Lower leg skin (tissue), 4 donors: ENCODE measurements at places on chromosomes 6 and 20.

- DNase-seq = no peak
Observed at GRCh38 chr20:51636123-51636522, 93.6 kb upstream of the NFATC2 start.

GRCh38 chr6:55524441-55524840 lies 54.6 kb downstream of the HMGCLL1 start:
- DNase-seq = no peak

DNA sequence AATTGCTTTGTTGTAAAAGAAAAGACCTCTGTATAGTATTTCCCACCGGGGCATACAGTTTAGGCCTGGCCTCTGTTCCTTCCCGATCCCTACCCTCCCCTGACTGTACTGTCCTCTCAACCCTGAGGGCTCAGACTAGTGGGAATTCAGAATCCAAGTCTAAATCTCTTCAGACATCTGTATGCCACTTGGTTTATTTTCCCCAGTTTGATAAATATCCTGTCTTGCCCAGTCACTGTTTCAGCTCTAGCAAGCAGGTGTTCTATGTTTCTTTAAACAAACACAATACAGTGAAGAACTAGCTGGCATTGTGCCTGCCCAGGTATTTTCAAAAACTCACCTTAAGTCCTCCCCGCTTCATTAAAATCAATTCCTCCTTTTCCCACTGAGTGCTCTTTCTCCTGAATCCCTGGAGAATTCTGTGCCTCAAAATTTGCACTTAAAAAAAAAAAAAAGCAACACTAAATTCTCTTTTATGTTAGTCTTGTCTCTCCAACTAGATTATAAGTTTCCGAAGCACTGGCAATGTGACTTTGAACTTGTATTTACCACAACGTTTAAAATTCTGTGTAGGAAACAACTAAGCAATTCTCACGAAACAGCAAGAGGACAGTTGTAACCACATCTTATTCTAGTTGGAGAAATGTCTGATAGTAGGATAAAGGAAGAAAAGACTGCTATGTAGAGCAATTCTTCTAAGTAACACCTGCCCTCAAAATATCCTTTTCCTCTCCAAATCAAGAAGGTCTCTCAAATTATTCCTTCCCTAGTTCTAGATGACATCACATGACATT lies 112.0 kb upstream of the CARMIL1 start:
- no peak for DNase-seq

DNA sequence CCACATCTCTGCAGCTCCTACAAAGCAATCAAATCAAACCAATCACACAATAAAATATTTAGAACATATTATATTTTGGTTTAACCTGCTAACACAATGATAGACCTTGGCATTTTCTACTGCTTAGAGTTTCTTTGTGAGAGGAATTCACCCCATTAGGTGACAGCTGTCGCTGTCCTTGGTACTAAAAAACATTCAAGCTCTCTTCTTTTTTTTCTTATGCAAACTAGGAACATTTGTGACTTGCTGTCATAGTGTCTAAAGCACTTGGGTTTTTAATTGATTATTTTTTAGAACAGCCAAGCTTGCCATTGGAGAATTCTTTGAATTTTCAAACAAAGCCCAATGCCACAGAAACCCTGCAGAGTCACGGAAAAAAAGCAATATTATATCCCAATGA lies 46.4 kb downstream of the CNR1 start:
- DNase-seq = no peak

DNA sequence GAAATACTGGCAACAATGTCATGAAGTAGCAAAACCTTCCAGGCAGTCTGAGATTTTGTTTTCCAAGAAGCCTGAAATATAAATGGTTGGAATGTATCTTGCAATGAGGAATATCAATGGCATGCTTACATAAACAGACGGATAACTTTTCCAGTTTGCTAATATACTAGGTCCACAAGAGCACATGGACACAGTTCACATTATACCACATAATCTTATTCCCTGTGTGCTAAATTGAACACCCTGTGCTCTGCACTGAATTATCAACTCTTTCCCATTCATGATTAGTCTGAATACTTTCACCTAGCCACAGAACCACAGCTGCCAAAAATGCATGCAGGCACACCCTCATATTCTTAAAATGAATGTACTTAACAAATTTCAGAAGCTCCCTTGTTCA lies 274.3 kb downstream of the COL12A1 start:
- no peak for DNase-seq

DNA sequence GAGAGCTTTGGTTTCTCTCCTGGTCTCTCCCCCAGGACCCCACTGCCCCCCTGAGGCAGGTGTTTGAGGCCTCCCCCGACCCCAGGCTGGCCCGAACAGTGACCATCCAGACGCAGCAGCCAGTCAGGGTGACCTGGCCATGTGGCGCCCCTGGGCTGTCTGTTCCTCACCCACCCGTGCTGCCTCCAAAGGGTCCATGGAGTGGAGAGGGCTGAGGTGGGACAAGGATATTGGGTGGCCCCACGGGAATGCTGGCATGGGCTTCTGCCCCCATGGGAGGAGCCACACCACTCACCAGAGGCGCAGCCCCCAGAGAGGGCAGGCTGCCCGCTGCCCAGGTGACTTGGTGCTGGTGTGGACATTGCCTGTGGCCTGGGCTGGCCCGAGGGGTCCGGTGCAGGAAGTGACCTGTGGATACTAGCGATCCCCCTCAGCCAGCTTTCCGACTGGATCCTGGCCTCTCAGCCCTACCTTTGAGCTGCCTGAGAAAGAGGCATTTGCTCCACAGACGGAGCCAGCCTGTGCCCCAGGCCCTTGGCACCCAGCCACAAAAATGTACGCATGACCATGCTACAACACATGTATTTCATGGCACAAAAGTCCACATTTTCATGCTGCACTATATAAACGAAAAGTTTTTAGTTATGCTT lies 50.8 kb downstream of the BCAS4 start:
- DNase-seq = no peak

GRCh38 chr20:53681352-53682212 lies 87.9 kb upstream of the ZNF217 start:
- DNase-seq = peak; percentile 20

GRCh38 chr6:81793821-81794475 lies 41.5 kb upstream of the TENT5A start:
- DNase-seq = no peak

- no peak for DNase-seq
Observed at GRCh38 chr20:8082989-8083388, 49.1 kb upstream of the PLCB1 start.

GRCh38 chr20:63775096-63775978 lies 35.8 kb downstream of the SLC2A4RG start:
- no peak for DNase-seq

DNA sequence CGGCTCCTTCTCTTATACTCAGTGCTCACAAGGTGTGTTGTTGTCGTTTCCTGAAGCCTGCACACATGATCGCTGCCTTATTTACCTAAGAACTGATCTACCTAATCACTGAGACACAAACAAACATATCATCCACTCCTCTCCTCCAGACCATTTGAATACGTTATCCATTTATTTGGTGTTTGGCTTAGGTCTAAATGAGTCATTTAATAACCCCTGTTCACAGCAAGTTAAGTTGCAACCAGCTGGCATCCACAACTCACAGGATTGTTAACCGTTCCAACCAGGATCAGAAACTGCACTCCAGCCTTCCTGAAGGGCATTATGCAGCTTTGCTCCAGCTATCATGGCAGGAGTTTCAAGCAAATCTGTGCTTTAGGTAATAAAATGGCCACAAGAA lies 511.1 kb upstream of the MAP3K7 start:
- no peak for DNase-seq

GRCh38 chr6:115120391-115120790 lies 777.6 kb upstream of the HS3ST5 start:
- DNase-seq = no peak

GRCh38 chr6:39280247-39280731 lies 33.9 kb downstream of the KCNK17 start:
- no peak for DNase-seq

DNA sequence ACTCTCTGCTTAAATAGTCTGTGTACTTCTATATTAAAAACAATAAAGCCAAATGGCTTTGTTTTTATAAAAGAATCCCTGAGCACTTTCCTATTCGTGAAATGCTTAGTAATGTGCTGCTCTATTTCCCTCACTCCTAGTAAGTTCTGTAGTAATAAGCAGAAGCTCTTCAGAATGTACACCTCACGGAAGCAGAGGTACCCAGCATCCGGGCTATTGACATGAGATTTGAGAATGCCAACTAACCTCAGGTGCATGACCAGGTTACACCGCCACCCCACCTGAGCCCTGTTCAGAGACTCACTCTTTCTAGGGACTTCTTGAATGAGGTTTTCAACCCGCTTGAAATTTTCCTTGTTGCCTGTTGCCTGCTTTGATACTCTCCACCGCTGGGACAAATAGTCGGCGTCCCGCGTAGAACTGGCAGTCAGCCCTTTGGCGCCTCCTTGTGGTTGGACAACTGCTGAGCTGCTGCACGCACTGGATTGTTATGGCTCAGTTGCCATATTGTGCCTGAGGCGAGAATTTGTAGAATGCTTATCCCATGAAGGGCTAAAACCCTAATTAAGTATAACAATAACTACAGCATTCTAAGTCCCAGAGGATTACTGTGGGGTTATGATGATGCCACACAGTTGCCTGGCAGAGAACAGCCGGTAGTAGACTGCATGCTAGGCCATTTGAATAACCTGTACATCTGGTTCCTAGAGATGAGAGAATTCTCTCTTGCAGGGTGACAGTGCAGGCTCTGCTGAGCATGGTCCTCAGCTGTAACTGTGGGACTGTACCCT lies 95.4 kb downstream of the KHDC1L start:
- peak; percentile 68 for DNase-seq

DNA sequence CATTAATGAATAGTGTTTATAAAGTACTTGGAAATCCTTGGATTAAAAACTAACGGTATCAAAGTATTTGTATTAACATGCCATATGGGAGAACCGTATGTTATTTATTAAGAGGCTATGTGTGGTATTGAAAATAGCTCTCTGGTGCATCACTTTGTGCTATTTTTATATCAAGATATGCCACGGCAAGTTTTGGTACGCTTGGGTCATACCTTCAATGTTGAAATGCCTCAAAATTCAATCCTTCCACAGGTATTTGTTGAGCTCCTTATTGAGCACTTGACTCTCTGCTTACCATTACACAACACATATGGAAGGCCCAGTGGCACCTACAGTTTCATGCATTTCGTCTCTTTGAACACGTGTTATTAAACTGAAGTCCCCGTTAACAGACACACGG lies 647.9 kb downstream of the KIF16B start:
- DNase-seq = no peak

GRCh38 chr6:108937170-108937569 lies 88.9 kb downstream of the ARMC2 start:
- no peak for DNase-seq

DNA sequence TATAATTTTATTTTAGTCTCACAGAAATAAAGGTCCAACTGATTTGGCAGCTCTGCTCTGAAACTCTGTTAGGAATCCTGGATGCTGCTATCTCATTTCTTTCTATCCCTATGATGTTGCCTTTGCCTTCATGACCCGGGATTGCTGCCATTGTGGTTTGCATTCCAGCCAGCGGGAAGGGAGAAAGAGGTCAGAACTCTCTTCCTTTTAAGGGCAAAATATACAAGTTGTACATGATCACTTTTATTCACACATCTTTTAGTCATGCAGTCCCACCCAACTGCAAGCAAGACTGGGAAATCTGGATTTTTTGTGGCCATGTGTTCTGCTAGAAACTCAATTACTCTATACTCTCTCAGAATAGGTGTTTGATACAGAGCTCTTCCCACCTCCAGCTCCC lies 263.1 kb upstream of the ZFP64 start:
- DNase-seq = no peak

DNA sequence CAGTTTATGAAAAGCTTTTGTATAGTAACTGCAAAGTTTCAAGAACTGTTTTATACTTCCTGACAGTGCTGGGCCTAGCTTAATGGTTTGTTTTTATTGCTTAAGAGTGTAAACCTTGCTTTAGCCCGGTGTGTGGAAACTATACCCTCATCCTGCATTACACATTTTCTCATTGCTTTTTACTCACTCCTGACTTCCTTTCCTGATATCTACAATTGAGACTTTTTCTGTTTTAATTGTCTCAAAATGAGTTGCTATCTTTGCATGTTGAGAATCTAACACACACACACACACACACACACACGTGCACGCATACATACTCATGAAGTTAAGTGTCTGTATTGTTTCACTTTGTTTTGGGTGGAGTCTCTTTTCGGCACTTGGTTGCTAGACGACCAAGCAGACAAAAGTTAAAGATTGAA lies 16.7 kb downstream of the BMP2 start:
- no peak for DNase-seq

GRCh38 chr6:157137501-157137900 lies 185.8 kb downstream of the TMEM242 start:
- DNase-seq = no peak

DNA sequence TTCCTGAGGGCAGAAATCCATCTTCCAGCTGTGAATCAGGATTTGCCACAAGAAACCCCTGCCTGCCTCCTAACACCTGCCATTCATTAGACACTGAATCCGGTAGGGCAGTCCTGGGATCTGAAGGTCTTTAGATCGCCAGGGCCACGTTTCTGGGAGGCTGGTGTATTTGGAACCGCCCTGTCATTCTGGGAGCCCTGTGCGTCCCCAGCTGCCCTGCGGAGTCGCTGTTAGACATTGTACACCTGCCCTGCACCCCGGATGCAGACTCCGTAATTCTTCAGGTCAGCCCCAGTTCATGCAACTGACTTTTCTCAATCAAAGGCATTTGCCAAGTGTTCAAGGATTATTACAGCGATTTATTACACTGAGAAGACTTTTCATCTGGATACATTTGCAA lies 193.2 kb downstream of the TBC1D7 start:
- DNase-seq = no peak

DNA sequence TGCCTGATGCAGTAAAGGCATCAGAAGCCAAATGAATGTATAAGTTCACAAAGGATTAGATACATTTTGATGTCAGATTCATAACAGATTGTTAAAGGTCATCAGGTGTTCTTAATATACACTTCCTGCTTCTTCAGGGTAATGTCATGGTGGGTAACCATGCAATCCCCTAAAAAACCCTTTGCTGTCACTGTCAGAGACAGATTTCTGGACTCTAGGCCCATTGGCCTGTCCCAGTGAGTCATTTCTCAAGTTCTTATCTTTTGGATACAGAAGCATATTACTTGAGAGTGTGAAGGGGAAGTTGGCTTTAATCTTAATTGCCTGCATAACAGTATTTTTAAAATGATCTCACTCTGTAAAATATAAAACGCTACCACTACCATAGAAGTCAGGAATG lies 895.6 kb upstream of the MAP3K7 start:
- DNase-seq = no peak

DNA sequence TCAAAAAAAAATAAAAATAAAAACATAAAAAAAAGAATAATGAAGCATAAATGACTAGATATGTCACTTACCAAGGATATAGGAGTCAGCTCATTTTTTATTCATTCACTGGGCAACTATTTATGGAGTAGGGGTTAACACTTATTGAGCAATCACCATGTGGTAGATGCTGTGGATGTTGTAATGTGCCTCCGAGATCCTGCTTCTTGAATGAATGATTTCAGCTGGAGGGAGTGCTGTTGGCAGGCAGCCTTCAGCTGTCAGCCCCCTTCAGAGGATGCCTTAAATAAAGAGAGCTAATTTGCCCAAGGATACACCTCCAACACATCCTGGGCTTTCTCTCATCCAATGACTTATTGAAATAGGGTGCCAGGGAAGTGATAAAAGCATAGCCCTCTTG lies 229.5 kb upstream of the DTNBP1 start:
- DNase-seq = no peak

GRCh38 chr6:31400467-31401289 lies 2.7 kb upstream of the MICA start:
- DNase-seq = peak; percentile 96

GRCh38 chr20:24455081-24455480 lies 14.3 kb upstream of the SYNDIG1 start:
- DNase-seq = no peak

- DNase-seq = no peak
Observed at GRCh38 chr6:14622085-14622484, 504.5 kb downstream of the CD83 start.
